ENCODE measurements at places on chromosomes 7 and 10. TPM values are rescaled to one million over a fixed set of nuclear protein-coding genes. Genes with fewer than 3 reads are reported as not detected.
A peak's percentile ranks its signal among the peaks of the same experiment; 100 is the strongest.

DNA sequence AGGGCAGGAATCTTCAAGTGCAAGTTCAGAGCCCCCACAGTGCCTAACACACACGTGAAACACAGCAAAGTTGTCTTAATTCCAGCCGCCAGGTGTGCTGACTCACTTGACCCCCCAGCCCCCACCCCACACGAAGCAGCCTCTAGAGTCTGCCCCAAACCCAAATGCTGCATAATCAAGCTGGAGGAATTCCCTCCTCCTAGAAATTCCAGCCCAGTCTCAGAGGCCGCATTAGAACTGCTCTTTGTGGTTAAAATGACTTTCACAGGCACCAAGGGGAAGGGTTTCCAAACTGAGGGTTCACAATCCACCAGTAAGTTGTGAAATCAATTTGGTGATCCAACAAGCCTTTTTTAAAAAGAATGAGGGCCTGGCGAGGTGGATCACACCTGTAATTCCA lies 67.0 kb upstream of the PLXNA4 start:
- H3K4me3 ChIP-seq = no peak overlapping the region
- no peaks in the 10 kb centered on the region for H3K27me3 ChIP-seq
- H3K27ac ChIP-seq = no peak overlapping the region
- DNase-seq = no peak

DNA sequence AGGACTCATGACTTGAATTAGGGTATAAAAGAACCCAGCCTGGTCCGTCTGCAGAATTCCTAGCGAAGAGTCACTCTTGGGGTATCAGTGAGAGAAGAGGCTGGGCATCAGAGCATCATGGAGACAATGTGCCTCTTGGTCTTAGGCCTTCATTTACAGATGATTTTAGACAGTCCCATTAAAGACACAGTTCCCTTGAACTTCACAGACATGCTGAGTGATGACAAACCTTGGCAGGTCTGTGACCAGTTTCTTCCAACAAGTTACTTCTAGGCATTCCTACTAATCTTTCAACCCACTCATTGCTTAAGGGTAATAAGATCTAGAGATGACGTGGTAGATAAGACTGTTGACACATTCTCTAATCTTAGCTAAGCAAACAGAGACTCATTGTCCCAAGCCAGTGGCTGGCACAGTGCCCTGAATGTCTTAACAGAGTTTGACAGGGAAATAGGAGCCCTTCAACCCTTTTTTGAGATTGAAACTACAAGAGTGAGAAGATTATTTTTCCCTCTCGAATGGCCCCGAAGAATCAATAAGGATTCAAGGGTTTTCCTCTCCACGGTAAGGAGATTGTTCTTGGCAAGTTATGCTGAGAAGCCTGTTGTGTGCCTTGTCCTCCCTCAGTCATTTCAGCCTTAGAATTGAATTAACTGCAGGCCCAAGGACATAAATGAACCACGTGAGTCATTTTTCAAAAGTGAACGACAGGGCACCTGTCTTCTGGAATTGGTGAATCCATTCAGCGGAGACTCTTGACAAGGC lies 281.1 kb downstream of the CCDC3 start:
- no peaks in the 10 kb centered on the region for H3K27me3 ChIP-seq
- no peaks in the 10 kb centered on the region for H3K36me3 ChIP-seq
- peak; percentile 97 for DNase-seq
- peaks cover 8% of the 10 kb centered on the region for H3K4me1 ChIP-seq

GRCh38 chr7:99272476-99273045 lies at the start of gene MYH16:
TSS of gene MYH16 (plus strand) at chr7:99272839.
- H3K27me3 ChIP-seq = no peaks in the 10 kb centered on the region
- no peaks in the 10 kb centered on the region for H3K36me3 ChIP-seq
- no peak within 1 kb of the TSS for H3K4me3 ChIP-seq
- H3K4me1 ChIP-seq = peaks cover 8% of the 10 kb centered on the region
- peak; percentile 57 for DNase-seq
- H3K27ac ChIP-seq = no peak within 1 kb of the TSS

Gene MYPN
- total RNA-seq = 12.5 TPM

- H3K36me3 ChIP-seq = no peaks in the 10 kb centered on the region
- H3K4me1 ChIP-seq = no peaks in the 10 kb centered on the region
- no peak overlapping the region for H3K27ac ChIP-seq
Observed at GRCh38 chr7:107818622-107819021, 15.6 kb upstream of the SLC26A3 start.

DNA sequence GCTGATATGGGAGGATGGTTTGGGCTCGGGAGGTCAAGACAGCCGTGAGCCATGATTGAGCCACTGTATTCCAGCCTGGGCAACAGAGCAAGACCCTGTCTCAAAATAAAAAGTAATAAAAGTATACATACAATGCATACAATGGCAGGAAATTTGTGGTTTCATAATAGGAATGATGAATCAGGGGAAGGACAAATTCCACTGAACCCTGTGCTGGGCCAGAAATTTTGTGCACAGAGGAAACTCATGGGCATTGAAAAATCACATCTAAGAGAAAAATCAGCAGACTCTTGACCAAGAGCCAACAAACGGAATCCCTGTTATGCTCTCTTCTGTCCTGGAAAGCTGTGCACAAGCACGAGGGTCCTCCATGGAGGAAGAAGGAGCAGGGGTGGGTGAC lies 35.1 kb downstream of the SEM1 start:
- H3K27ac ChIP-seq = no peak overlapping the region
- H3K4me3 ChIP-seq = no peak overlapping the region
- no peak for DNase-seq
- no peaks in the 10 kb centered on the region for H3K27me3 ChIP-seq
- no peaks in the 10 kb centered on the region for H3K4me1 ChIP-seq
- H3K36me3 ChIP-seq = 0 out of 2 replicates have a peak, but pooled peaks cover 1% of the 10 kb centered on the region
